ENCODE measurements at places on chromosomes 3 and 15.

- no peak for DNase-seq
These were observed 44.9 kb upstream of the PARP14 start for GRCh38 chr3:122635789-122636188.

- DNase-seq = no peak
These were observed 33.4 kb downstream of the LEKR1 start for GRCh38 chr3:156859578-156859977.

DNA sequence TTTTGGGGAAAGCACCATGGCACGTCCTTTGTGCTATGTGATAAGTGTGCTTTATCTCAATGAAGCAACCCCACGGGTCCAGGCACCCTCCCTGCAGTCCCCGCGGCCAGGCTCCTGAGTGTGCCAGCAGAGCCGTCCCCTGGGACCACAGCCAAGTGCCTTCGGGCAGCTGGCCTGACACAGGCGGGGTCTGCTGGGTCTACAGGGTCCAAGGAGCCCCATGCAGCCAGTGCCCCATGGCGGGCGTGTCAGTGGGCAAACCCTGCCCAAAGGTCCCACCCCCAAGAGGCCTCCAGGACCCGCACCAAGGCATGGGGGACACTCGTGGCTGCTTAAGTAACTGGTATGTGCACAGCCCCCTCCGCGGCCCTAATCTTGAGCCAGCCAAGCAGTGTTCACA lies 35.3 kb downstream of the KLHL25 start:
- no peak for DNase-seq

GRCh38 chr15:57253500-57253899 lies 122.8 kb upstream of the CGNL1 start:
- DNase-seq = no peak

DNA sequence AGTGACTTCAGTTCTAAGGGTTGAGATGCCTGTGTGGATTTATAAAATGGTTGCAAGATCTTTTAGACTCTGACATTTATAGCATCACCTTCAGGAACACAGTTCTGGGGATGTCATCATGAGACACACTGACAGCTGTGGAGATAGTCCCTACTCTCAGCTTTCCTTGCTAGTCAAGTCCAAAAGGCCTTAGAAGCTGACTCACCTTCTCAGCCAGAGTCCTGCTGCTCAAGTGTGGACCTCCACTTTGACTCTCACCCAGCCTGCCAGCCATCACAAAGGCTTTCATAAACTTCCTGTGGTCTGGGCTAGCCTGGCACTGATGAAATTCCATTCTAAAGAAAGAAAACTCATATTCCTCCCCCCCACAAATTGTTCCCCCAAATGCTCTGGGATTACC lies 44.8 kb downstream of the TMEM39A start:
- no peak for DNase-seq

DNA sequence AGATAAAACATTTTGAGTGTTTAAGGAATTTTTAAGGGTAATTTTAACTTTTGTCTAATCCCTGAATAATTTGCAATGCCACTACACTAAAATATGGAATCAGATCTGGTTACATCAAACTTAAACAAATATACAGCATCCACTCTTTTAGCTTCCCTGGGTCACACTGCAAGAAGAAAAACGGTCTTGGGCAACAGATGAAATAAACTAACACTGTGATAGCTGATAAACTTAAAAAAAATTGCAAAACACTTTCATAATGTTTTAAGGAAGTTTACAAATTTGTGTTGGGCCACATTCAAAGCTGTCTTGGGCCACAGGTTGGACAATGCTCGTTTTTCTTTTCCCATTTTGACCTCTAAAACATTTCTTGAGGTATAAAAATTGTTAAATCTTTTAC lies 34.3 kb downstream of the CCDC66 start:
- no peak for DNase-seq

DNA sequence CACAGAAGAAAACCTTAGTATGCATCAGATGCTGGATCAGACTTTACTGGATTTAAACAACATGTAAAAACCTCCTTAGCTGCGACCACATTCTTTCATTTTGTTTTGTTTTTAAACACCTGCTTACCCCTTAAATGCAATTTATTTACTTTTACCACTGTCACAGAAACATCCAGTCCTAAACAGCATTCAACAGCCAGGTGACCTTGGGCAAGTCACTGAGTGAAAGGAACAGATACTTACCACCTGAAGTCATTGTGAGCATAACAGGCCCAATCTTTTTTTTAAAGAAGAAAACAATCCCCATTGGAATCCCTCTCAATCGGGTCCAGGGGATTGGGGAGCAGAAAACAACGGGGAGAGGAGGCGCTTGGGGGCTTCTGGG lies 390 bp downstream of the STARD5 start:
- no peak for DNase-seq

GRCh38 chr3:177361081-177361938 lies 164.0 kb upstream of the TBL1XR1 start:
- no peak for DNase-seq

DNA sequence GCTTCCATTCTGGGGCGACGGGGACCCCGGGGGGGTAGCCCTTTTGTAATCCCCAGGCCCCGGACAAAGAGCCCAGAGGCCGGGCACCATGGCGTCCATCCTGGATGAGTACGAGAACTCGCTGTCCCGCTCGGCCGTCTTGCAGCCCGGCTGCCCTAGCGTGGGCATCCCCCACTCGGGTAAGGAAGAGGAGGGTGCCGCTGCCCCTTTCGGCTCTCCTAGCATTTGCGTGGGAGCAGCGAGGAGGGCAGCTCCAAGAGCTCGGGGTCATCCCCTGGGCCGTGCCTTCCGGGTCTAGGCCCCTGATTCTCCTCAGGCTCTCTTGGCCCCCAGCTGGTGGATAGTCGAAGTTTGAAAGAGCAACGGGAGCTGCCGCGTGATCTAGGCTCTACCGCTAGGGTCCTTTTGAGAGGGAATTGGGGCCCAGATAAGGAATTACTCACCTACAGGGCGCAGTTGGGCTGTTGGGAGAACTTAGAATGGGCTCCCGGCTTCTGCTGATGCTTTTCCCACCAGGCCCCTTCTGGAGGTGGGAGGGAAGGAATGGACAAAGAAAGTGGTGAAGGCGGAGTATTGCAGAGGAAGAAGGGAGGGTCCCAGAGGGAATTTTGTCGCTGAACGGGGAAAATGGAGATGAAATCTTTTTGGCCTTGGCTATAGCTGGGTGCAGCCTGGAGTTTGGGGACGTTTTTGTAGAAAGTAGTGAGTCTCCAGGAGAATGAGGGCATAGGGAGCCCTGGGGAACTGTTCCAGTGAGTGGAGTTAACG lies 615 bp downstream of the VPS18 start:
- peak; percentile 85 for DNase-seq

GRCh38 chr3:10081871-10082270 lies 26.2 kb downstream of the FANCD2OS start:
- DNase-seq = no peak

- no peak for DNase-seq
These were observed 9.0 kb upstream of the GSK3B start for GRCh38 chr3:120103276-120103675.

Measured in ACHN (cell line).